ENCODE measurements at places on chromosomes 16 and 17. TPM values are rescaled to one million over a fixed set of nuclear protein-coding genes. Genes with fewer than 3 reads are reported as not detected.

The KRTAP9-4 gene
- not detected for total RNA-seq

The GP1BA gene
- 0.14 TPM for total RNA-seq

- no peak for DNase-seq
- no peak overlapping the region for H3K4me3 ChIP-seq
- H3K27me3 ChIP-seq, result no peaks in the 10 kb centered on the region
- H3K4me1 ChIP-seq, result no peaks in the 10 kb centered on the region
- H3K36me3 ChIP-seq, result no peaks in the 10 kb centered on the region
- no peak overlapping the region for H3K27ac ChIP-seq
Measured at GRCh38 chr16:78504401-78504851, 405.0 kb downstream of the WWOX start.

- H3K27ac ChIP-seq, result no peak overlapping the region
- H3K4me3 ChIP-seq, result no peak overlapping the region
- peaks cover 4% of the 10 kb centered on the region for H3K27me3 ChIP-seq
- no peaks in the 10 kb centered on the region for H3K36me3 ChIP-seq
- no peaks in the 10 kb centered on the region for H3K4me1 ChIP-seq
Measured at GRCh38 chr16:4900750-4901149, 36.2 kb downstream of the PPL start.

DNA sequence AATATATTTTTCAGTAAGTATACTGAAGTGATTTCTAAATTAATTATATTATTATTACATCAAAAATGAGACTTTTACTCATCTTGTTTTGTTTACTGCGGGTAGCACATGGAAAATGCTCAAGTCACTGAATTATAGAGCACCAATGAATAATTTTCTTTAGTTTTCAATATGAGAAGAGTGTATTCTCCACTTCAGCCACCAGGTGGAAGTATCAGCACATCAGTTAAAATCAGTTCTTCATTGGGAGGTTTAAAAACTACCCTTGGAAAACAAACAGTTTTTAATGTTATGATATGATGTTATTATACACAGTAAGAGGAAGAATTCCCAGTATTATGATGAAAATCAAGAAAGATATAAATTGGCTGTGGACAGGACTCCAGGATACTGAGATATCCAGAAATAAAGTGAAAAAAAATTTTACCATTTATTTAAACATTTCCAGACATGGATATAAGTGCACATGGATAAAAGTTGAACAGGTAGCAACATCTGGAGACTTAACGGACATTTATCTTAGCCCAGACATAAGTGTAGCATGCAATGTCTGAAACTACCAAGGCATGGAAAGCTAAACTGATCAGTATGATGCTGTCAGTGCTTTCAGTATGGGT is 467.3 kb downstream of the KCNJ2 start:
- DNase-seq, result peak; percentile 10
- no peaks in the 10 kb centered on the region for H3K4me1 ChIP-seq
- no peaks in the 10 kb centered on the region for H3K36me3 ChIP-seq
- H3K4me3 ChIP-seq, result no peak overlapping the region
- H3K27ac ChIP-seq, result no peak overlapping the region

- H3K4me1 ChIP-seq, result peaks cover 21% of the 10 kb centered on the region
- no peak overlapping the region for H3K4me3 ChIP-seq
- H3K27ac ChIP-seq, result no peak overlapping the region
- peaks cover 41% of the 10 kb centered on the region for H3K36me3 ChIP-seq
- no peak for DNase-seq
- H3K27me3 ChIP-seq, result no peaks in the 10 kb centered on the region
Measured at GRCh38 chr17:1373707-1374237, 26.2 kb downstream of the YWHAE start.

DNA sequence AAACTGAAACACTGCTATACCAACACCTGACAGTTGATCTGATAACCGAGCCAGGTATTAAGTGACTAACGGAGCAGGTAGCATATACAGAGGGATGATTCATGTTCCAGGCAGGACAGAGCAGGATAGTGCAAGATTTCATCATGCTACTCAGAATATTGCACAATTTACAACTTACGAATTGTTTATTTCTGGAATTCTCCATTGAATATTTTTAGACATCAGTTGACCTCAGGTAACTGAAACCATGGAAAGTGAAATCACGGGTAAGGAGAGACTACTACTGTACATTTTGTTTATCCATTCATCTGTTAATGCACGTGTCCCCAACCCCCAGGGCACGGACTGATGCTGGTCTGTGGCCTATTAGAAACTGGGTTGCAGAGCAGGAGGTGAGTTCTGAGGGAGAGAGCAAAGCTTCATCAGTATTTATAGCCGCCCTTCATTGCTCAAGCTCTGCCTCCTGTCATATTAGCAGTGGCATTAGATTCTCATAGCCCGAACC is 14.5 kb upstream of the PPM1E start:
- no peaks in the 10 kb centered on the region for H3K27me3 ChIP-seq
- H3K4me1 ChIP-seq, result no peaks in the 10 kb centered on the region
- H3K27ac ChIP-seq, result no peak overlapping the region
- no peak for DNase-seq
- H3K4me3 ChIP-seq, result no peak overlapping the region

- no peaks in the 10 kb centered on the region for H3K27me3 ChIP-seq
- H3K36me3 ChIP-seq, result peaks cover 81% of the 10 kb centered on the region
- H3K4me1 ChIP-seq, result no peaks in the 10 kb centered on the region
- H3K4me3 ChIP-seq, result no peak overlapping the region
- no peak overlapping the region for H3K27ac ChIP-seq
Measured at GRCh38 chr16:11759163-11759834, 16.6 kb upstream of the TXNDC11 start.

DNA sequence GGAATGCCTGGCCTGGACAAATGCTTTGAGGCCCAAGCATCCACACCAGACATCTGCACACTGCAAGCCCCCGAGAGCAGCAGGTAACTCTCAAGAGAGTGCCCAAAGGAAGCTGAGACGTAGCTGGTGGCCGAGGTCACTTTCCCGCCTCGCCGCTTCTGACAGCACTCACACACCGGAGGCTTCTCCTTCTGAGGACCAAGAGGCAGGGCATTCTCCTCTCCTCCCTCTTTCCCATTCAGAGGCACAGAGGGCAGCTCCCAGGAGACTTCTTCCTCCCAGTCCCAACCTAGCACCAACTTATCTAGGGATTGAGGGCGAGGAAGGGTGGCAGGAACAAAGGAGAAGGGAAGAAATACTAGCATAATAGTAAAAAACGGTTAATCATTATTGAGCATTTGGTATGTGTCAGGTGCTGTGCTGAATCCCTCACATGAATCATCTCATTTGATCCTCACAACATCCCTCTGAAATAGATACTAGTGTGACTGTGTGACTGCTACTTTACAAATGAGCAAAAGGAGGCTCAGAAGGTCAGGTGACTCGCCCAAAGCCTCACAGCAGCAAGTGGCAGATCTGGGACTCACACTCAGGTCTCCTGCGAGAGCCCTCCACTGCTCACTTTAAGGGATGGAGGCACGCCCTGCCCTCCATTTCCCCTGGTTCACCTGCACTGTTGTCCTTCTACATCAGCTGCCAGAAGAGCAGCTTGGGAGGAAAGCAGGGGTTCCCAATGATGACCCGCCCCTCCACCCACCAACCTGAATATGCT is 41.8 kb downstream of the MYO18A start:
- peaks cover 11% of the 10 kb centered on the region for H3K36me3 ChIP-seq
- H3K27ac ChIP-seq, result peak overlapping the region; percentile 98
- H3K27me3 ChIP-seq, result no peaks in the 10 kb centered on the region
- peak overlapping the region; percentile 51 for H3K4me3 ChIP-seq
- peaks cover 53% of the 10 kb centered on the region for H3K4me1 ChIP-seq

DNA sequence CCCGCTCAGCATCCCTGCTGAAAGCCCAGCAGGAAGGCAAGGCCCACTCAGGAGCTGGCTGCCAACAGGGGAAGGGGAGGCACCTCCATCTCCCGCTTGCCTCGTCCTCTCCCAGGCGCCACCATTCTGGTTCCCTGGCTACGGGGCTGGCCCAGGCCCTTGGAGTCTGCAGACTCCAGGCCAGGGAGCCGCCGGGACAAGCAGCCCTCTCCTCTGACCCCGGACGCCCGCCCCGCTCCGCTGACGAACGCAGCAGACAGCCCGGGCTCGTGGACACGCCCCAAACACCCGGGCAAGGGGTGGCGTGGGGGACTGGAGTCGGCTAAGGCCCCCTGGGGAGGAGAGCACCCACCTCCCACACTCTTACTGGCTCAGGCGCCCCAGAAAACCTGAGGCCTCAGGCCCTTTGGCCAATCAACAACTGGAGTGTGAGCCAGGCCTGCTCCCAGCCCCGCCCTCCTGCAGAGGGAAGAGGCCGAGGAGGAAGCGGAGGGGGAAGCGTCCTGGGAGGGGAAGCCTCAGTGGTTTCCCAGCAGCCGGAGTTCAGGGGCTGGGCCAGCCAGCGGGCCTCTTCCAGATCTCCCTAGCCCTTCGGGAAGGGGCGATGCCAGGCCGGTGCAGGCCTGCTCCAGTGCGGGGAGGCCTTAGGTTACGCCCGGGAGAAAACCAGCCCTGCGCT is 4.2 kb downstream of the MNT start:
- no peaks in the 10 kb centered on the region for H3K27me3 ChIP-seq
- H3K36me3 ChIP-seq, result no peaks in the 10 kb centered on the region
- no peak for DNase-seq
- peak overlapping the region; percentile 70 for H3K27ac ChIP-seq
- peaks cover 33% of the 10 kb centered on the region for H3K4me1 ChIP-seq

GRCh38 chr16:19410435-19411171 is 7.1 kb upstream of the TMC5 start:
- H3K4me3 ChIP-seq, result no peak overlapping the region
- no peaks in the 10 kb centered on the region for H3K36me3 ChIP-seq
- no peak overlapping the region for H3K27ac ChIP-seq
- no peak for DNase-seq

GRCh38 chr17:8835631-8836364 is 31.7 kb downstream of the PIK3R6 start:
- DNase-seq, result no peak
- no peak overlapping the region for H3K27ac ChIP-seq
- H3K27me3 ChIP-seq, result no peaks in the 10 kb centered on the region
- no peak overlapping the region for H3K4me3 ChIP-seq

DNA sequence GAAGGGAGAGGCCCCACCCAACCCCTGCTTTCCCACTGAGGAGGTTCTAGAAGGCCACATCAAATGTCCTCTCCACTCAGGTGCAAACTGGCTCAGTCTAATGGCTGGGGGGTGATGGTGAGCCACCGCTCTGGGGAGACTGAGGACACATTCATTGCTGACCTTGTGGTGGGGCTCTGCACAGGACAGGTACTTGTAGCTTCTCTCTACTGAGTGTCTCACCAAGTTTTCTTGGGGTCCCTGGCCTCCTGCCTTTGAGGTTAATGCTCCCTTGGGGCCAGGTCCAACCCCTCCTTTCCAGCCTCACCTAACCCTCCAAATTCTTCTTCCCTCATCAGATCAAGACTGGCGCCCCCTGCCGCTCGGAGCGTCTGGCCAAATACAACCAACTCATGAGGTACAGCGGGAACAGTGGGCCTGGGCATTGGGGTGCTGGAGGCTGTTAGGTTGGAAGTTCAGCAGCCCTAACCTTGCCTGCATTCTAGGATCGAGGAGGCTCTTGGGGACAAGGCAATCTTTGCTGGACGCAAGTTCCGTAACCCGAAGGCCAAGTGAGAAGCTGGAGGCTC is 5.7 kb downstream of the ENO3 start:
- H3K4me3 ChIP-seq, result no peak overlapping the region
- H3K4me1 ChIP-seq, result peaks cover 13% of the 10 kb centered on the region
- peaks cover 20% of the 10 kb centered on the region for H3K36me3 ChIP-seq

All from thymus (tissue), 14 donors.